ENCODE measurements at places on chromosomes 12 and 14.

DNA sequence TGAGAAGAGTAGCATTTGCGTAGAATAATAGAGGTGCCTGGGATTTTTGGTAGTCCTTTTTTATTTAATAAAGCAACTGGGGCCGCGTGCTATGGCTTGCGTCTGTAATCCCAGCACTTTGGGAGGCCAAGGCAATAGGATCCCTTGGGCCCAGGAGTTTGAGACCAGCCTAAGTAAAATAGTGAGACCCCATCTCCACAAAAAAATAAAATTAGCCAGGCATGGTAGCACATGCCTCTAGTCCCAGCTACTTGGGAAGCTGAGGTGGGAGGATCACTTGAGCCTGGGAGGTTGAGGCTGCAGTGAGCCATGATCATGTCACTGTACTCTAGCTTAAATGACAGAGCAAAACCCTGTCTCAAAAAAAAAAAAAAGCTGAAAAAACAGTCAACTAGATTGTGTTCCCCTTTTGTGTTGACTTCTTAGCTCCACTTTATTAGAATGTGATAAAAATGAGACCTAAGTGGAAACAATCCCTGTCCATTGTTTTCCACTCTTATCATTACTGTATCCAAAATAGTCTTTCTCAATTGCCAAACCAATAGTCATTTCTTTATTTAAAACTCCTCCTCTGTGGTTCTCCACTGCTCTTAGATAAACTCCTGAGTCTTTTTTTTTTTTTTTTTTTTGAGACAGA is 7.4 kb downstream of the PRKCH start:
- DNase-seq: no peak

DNA sequence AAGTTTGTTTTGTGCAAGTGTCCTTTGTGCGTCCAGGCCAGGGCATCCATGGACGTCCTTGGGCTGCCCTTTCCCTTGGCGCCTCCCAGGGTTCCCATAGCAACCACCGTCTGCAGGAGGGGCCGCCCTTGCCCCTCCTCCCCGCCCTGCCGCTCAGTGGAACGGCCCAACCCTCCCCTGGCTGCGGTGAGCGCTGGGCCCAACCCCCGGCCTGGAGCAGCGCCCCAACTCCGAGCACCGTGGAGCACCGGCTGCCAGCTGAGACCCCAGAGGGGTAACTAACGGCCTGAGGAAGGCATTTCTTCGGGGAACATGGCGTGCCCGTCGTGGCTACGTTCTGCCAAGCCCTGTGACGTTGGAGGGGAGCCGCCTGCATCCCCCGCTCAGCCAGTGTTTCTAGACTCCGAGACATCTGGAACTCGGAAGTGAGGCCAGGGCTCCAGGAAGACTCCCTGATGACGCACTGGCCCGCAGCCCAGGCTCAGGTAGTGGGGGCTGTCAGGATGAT is 5.3 kb upstream of the ACACB start:
- DNase-seq: peak; percentile 70

DNA sequence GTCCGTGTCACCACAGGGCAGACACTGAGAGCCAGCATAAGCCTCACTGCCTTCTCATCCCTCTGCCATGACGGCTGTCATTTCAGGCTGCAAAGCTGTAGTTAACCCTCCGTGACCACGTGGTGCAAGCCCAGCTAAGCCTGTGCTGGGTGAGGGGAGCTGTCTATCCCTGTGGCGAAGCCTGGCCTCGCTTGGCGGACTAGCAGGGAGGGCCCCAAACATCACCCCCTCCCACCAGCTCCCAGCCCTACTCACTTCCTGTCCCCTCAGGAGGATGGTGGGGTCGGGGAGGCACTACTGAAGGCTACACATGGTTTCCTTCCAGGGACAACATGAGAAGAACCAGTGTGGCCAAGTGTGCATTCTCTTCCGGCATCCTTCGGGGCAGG is 88.2 kb downstream of the CHGA start:
- no peak for DNase-seq

GRCh38 chr12:29725587-29726320 is 58.0 kb downstream of the TMTC1 start:
- peak; percentile 91 for DNase-seq

GRCh38 chr14:99273766-99274345 is 1.9 kb upstream of the BCL11B start:
- peak; percentile 80 for DNase-seq

DNA sequence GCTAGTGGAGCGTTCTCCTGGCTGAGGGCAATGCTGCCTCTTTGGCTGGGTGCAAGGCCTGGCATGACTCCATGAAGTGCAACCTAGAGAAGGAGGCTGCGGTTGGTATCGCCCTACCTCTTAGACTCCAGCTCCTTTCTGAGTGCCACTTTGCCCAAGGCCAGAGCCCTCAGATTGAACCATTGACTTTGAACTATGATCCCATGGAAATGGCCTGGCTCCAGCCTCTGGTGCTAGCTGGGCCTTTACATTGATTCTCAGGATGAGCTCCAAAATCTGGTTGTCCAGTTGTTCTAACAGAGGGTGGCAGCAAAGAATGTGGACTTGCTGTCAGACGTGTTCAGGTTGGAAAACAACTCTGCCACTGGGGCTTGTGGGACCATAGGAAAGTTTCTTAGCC is 16.1 kb upstream of the SMOC1 start:
- DNase-seq: no peak

GRCh38 chr12:90939382-90939781 is 15.6 kb downstream of the CCER1 start:
- no peak for DNase-seq

- DNase-seq: no peak
Measured at GRCh38 chr12:13702381-13702780, 279.0 kb downstream of the GRIN2B start.

- no peak for DNase-seq
Measured at GRCh38 chr14:30210630-30211029, 283.0 kb upstream of the PRKD1 start.

DNA sequence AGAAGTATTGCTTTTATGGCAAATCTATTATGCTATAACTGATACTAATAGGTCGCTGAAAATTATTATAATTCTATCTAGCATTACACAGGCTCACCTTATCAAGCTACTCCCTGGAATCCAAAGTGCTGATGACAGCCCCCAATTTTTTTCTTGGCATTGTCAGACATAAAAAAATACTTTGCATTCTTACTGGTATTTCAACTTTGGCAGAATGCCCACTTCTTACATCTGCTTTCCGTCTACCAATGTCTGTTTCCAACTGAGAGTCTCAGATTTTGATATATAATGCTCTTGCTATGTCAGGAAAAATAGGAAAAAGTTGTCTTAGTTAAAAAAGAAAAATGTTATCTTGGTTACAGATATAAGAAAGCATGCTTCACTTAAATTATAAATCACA is 615.4 kb downstream of the C12orf50 start:
- DNase-seq: peak; percentile 13

GRCh38 chr14:48900565-48900964 is 685.6 kb downstream of the RPS29 start:
- DNase-seq: no peak

DNA sequence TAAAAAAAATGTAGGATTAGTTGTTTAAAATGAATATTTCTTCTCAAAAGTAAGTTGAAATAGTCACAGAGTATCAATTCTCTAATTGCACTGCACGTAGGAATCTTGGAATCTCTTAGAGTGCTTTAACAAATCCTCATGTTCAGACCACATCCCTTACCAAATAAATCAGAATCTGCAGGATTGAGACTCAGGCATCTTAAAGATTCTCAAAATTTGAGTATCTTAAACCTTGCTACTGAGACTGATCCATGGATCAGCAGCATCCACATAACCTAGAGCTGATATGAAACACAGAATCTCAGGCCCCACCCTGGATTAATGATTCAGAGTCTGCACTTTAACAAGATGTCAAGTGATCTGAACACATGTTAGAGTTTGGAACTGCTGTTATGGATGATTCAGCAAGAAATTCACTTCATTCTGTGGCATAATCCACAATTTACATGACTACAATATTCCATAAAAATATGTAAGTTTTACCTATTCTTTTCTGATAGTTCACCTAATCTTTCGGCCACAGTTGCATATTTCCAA is 58.7 kb downstream of the ADAMTS20 start:
- DNase-seq: no peak

DNA sequence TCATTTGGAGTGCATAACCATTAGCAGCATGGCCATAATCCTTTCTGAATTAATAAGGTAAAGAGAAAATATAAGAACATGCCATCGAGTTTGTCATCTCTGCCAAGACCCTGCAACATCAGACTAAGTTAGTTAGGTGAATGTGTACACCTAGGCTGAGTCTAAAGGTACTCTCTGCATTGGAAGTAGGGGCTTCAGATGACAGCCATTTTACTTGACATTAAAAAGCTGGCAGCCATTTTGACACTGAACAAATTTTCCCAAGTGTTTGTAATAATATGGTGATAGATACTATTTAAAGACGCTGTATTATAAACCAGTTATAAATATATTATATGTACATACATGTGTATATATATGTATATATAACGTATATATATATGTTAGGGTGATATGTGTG is 79.0 kb downstream of the SUDS3 start:
- no peak for DNase-seq

- DNase-seq: no peak
Measured at GRCh38 chr12:106243620-106244019, 4.2 kb downstream of the CKAP4 start.

DNA sequence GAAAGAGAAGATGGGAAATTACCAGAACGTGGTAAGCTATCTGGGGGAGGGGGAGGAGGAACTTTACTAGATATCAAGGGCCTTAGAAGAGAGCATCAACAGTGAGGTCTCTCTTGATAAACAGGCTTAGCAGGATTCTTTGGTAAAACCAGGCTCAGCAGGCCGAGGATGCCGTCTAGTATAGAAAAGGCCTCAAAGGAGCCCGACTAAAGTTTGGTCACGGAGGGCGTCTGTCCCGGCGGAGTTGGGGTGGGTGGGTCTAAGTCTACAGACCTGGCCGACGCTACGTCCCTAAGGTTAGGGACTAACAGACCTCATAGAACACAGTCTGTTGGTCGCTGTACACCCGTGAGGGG is 538 bp upstream of the TIGAR start:
- no peak for DNase-seq

Data from NCI-H2171 treated with DMSO at 0.1 percent for 48 hours (cell line).